ENCODE measurements at places on chromosomes 12 and 14.

- no peak for DNase-seq
These were observed 2.5 kb upstream of the SOS2 start for GRCh38 chr14:50233951-50234250.

GRCh38 chr12:65019696-65020234 lies 101.3 kb downstream of the WIF1 start:
- no peak for DNase-seq

DNA sequence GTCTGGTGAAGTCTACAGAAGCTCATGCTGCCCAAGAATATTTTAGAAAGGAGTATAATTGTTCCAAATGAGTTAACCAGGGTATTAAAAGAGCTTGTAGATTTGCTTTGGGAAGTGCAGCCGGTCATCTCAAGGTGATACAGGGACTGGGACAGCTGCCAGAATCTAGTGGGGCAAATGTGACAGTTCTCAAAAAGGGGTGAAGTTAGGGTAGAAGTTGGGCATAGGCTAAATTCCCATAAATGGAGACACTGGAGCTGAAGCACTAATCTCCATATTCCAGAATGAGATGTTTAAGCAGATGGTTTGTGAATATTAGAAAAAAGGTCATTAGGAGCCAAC lies 94.7 kb downstream of the ANO6 start:
- no peak for DNase-seq

DNA sequence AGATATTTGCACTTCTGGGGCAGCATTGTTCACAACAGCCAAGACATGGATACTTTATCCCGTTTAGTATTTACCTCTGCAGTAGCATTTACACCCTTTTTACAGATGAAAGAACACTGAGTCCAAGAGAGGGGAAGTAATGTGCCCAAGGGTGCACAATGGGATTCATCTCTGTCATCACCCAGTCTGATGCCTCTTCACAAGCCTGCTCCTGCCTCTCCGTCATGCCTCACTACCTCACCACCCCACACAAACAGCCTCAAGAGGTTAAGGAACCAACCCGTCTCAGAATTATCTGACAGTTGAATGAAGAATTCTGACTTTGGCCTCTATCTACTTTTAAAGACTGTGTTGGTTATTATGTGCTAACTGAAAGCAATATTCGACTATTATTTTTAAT lies 368.4 kb downstream of the ATP23 start:
- no peak for DNase-seq

GRCh38 chr14:63478010-63478409 lies 65.2 kb downstream of the PPP2R5E start:
- no peak for DNase-seq

GRCh38 chr12:129331356-129332085 lies 478.2 kb downstream of the GLT1D1 start:
- DNase-seq: no peak

DNA sequence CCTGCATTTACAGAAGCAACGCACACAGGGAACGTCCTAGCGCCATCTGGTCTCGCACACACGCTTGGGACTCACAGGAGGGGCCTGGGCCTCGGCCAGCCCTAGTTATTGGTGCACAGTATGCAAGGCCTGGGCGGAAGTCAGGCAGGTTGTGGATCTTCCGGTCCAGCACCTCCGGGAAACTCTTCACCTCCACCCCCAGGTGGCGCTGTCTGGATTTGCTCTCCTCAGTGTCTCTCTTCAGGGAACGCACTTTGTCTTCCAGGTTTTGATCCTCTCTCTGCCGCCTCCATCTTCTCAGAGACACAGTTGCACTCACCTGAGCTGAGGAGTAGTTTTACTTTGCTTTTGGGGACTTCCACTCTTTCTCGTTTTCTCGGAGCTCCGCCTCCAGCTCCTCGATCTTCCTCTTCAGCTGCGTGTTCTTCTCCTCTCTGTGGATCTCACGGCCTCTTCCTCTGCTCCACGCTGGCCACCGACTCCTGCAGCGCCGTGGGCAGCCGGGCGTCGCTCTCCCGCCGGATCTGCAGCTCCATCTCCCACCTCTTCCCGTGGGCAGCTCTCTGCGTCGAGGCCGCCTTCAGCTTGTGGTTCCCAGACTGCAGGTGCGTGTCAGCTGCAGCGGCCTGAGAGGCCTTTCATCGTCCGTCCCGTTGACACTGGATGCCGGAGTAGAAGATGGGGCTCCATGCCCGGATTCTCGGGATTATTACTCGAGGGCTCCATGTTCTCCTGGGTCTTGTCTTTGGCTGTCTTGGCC lies 933.8 kb downstream of the TMEM121 start:
- DNase-seq: no peak
